ENCODE measurements at places on chromosomes 6 and 20.
A peak's percentile ranks its signal among the peaks of the same experiment; 100 is the strongest.

DNA sequence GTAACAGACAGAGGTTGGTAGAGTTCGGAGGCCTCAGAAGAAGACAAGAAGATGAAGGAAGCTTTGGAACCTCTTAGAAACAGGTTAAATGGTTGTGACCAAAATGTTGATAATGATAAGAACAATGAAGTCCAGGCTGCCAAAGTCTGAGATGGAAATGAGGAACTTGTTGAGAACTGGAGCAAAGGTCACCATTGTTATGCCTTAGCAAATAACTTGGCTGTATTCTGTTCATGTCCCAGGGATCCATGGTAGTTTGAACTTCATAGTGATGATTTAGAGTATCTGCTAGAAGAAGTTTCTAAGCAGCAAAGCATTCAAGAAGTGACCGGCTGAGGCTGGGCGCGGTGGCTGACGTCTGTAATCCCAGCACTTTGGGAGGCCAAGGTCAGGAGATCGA lies 11.1 kb upstream of the LSM14B start:
- peak; percentile 41 for DNase-seq

DNA sequence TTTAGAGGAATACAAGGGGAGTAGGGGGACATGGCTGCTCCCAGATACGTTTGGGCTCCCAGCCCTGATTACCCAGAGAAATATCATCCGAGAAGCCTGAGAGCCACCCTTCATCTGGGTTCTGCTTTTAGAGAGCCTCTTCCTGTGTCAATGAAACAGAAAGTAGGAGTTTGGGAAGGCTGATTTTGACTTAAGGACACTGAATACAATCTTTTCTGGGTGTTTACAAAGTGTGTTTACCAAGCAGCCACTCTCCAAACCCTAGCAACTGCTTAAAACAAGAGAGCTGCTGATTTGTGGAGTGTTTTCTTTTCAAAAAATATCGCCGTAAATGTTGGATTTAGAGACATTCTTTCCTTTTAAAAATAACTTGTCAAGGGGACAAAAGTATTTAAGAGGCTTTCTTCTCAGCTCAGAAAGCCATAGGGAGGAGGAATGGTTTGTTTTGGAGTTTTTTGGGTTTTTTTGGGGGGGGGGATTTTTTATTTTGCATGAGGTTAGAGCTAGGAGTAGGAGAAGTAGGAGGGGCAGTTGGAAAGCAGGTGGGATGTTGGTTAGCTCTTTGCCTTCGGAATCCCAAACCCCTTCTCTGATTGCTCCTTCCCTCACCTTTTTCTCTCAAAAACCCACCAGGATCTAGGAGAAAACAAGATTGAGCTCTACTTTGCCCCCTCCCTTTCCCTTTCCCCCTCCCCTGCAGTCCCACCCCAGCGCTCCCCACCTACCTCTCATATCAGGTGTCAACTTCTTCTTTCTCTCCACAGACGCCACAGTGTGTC lies 12.4 kb downstream of the MAFB start:
- peak; percentile 20 for DNase-seq

GRCh38 chr6:9627916-9628315 lies 787.0 kb downstream of the TFAP2A start:
- peak; percentile 30 for DNase-seq

GRCh38 chr6:2396846-2397630 lies 151.6 kb upstream of the GMDS start:
- DNase-seq, result no peak

Data from MV-4-11 (cell line).